ENCODE measurements at places on chromosomes 6 and 20.
A peak's percentile ranks its signal among the peaks of the same experiment; 100 is the strongest.

DNA sequence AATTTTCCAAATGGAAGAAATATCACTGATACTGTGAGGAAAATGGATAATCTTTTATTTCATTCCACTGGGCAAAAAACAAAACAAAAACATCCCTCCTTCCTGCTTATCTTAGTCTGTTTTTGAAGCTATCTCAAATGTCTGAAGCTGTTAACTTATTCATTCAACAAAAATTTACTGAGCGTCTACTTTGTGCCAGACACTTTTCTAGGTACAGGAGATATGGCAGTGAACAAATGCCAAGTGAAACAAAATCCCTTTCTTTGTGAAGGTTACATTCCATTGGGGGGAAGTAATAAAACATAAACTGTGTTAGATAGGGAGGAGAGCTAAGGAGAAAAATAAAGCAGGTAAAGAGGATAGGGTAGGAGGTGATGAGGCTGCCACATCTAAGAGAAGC is 47.5 kb downstream of the TNFRSF21 start:
- no peak for DNase-seq

- no peak for DNase-seq
Observed at GRCh38 chr20:10761232-10761631, 87.4 kb upstream of the JAG1 start.

DNA sequence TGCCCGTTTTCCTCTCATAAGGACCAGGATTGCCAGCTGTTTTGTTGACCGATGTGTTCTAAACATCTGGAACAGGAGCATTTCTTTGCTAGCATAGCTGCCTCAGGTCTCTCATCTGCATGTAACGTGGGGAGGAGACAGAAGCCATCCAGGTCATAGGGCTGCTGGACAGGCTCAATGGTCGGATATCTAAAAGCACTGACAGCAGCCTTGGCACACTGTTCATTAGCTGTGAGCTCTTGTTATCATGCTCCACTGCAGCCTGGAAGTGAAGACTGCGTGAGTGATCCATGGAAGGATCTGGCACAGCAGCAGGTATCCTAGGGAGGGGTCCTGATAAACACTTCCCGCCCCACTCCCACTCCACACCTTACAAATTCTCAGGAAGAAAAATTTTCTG is 175.3 kb downstream of the LRFN2 start:
- no peak for DNase-seq

DNA sequence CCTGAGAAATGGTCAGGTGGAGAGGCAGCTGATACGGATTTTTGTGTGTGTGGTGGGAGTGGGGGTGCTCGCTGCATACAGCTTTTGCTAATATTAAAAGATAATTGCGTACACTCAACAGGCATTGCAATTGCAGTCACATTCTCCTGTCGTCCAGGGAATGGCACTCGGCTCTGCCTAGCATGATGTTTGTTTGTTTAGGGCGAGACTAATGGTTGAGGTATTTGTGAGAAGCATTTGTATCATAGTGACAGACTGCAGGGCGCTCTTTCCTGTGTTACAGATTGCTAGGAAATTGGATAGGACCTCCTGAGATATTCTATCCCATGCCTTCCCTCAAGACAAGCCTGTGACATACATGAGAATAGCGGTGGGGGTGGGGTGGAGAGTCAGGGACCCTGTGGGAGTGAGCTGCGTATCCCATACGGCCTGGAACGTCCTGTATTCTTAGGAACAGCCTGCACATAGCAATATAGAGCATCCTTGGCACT is 207.4 kb downstream of the SOX4 start:
- no peak for DNase-seq

- peak; percentile 86 for DNase-seq
Observed at GRCh38 chr6:17869010-17869752, 118.3 kb downstream of the KIF13A start.

- no peak for DNase-seq
Observed at GRCh38 chr6:85460154-85460920, 10.5 kb downstream of the NT5E start.

GRCh38 chr6:3803627-3804468 is 45.3 kb upstream of the FAM50B start:
- no peak for DNase-seq

- DNase-seq: no peak
Observed at GRCh38 chr20:13243826-13244376, 22.8 kb downstream of the ISM1 start.

DNA sequence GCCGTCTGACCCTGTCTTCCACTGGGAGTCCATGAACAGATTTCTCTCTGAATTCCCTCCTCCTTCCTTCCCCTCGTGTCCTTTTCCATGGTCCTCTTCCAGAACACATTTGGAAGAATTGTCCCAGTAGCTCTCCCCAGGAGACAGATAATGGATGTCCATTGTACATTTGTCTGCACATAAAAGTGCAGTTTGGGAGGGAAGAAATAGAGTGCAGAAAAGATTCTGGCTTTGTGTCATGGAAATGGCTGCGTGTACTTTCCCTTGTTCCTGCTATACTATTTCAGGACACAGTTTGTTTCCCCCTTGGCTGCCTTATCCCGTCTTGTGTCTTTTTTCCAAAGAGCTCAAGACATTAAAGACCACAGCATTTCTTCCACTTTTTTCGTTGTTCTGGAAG is 127.6 kb downstream of the SYNDIG1 start:
- DNase-seq: no peak

GRCh38 chr6:162165479-162165878 is 562.1 kb downstream of the PRKN start:
- DNase-seq: no peak

- no peak for DNase-seq
Observed at GRCh38 chr6:17418281-17419188, 25.1 kb downstream of the CAP2 start.

DNA sequence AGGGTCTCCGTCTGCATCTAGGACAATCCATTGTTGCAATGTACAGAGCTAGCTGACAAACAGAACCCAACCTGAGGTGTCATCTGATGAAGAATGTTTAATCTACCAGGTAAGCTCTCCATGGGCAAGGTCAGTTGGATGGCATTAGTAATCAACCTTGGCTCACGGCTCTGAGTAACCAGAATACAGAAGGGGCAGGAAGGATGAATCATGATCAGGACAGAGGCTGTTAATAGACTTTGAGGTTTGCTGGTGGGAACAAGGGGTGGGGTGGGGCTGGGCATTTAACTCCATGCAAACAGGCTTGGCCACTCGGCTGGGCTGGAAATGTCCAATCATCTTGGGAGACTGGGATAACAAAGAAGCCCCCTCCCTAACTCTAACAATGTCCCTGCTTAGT is 77.1 kb upstream of the MRPS10 start:
- DNase-seq: no peak

DNA sequence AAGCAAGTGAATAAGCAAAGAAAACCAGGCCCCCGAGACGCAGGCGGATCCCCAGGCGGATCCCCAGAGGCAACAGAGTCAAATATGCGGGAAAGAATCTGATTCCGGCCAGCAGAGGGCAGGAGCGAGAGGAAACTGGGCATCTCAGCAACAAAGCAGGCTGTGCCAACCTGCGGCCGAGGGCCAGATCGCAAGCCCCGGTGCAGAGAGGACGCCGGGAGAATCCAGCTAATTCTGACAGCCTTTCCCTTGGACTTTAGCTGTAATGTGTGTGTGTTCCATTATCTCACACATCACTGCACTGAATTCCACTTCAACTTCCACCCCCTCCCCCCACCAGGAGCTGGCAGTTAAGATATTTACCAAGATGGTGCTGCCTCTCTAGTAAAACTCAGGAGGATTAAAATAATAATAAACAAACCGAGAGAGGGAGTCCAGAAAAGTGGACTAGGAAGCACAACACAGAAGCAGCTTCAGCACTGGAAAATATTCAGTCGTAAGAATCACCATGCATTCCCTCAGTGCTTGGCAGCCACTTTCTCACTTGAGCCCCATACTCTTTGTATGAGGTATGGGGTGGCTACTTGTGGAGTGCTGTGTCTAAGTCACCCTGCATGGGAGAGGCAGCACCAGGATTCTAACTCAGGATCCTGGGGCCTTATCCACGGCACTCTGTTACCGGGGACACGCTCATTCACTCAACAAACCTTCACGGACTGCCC is 66.2 kb upstream of the SNX9 start:
- DNase-seq: peak; percentile 90

GRCh38 chr6:136763716-136764516 is 28.4 kb downstream of the MAP3K5 start:
- no peak for DNase-seq

DNA sequence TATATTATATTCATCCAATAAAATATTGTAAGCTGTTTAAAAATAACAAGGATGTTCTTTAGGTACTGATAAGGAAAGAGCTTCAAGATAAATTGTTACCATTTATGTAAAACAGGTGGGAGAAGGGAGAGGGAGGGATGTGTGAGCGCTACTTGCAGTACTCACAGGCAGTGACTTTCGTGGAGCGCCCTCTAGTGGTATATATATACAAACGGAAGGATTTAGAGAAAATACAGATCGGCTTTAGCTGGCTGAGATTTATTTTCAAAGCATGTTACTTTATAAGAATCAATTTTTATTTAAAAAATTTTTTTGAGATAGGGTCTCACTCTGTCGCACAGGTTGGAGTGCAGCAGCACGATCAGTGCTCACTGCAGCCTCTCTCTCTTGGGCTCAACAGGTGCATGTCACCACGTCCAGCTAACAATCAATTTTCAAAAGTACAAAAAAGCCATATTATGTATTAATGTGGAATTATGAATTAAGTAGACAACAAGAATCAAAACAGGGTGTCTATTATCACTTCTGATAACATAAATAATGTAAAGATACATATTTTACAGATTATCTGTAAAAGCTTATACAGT is 3.3 kb upstream of the MOG start:
- DNase-seq: peak; percentile 92

GRCh38 chr6:132651062-132651461 is 7.9 kb downstream of the TAAR1 start:
- peak; percentile 11 for DNase-seq

DNA sequence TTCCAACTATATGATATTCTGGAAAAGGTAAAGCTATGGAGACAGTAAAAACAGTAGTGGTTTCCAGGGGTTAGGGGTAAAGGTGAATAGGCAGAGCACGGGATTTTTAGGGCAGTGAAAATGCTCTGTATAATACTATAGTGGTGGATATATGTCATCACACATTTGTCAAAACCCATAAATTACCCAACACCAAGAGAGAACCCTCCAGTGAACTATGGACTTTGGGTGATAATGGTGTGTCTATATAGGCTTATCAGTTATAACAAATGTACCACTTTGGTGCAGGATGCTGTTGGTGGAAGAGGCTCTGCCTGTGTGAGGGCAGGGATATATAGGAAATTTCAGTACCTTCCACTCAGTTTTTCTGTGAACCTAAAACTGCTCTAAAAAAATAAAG is 149.9 kb downstream of the GPX5 start:
- no peak for DNase-seq

DNA sequence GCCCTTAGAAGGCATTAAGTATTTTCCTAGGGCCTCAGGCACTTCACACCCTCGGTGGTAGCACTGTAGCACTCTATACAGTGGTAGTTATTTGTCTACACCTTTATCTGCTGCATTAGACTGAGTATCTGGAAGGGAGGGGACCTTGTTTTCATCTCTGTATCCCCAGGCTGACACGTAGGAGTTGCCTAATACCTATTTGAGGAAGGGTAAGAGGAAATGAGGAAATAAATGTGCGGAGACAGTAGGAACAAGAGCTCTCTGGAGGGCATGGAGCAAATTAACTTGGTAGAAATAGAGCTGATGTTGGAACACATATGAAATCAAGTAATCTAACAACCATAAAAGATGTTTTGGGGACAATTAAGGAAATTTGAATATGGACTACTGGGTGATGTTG is 3.9 kb downstream of the CNPY3 start:
- DNase-seq: peak; percentile 18

DNA sequence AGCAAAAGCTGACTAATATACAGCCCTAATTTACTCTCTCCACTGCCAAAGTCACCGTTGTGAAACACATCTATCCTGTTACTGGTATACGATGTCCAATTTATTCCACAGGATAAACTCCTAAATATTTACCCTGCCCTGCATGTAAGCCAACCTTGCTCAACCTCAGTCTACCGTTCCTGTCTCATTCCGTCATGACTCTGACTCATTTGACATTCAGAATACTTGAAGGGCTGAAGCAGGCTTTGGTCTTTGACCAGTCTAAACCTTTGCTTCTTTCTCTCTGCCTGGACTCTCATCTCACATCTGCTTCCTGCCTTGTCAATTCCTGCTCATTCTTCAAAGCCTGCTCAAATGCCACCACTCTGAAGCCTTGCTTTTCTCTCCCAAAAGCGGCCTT is 157.5 kb downstream of the SCP2D1 start:
- no peak for DNase-seq

- peak; percentile 14 for DNase-seq
Observed at GRCh38 chr20:44038681-44039123, 124.0 kb downstream of the TOX2 start.

GRCh38 chr6:159973406-159973805 is 4.5 kb downstream of the IGF2R start:
- DNase-seq: no peak

GRCh38 chr6:108793516-108794251 is 54.5 kb upstream of the ARMC2 start:
- no peak for DNase-seq

DNA sequence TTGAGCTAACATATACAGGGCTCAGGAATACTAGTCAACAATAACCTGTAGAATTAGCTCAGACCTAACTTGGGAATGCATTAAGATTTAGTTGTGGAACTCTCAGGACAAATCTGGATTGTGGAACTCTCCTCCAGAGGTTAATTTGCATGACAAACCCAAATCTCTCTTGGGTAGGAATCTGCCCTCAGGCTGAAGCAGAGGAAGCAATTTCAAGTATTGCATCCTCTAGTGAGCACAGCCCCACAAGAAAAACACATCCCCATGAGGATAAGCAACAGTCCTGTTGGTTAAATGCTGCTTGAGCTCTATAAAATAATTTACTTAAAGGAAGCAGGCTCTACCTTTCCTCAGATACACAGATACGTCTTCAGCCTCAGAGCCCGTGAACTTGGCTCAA is 170.9 kb upstream of the STXBP5 start:
- DNase-seq: no peak

- DNase-seq: no peak
Observed at GRCh38 chr20:2086177-2086979, 15.2 kb upstream of the STK35 start.

DNA sequence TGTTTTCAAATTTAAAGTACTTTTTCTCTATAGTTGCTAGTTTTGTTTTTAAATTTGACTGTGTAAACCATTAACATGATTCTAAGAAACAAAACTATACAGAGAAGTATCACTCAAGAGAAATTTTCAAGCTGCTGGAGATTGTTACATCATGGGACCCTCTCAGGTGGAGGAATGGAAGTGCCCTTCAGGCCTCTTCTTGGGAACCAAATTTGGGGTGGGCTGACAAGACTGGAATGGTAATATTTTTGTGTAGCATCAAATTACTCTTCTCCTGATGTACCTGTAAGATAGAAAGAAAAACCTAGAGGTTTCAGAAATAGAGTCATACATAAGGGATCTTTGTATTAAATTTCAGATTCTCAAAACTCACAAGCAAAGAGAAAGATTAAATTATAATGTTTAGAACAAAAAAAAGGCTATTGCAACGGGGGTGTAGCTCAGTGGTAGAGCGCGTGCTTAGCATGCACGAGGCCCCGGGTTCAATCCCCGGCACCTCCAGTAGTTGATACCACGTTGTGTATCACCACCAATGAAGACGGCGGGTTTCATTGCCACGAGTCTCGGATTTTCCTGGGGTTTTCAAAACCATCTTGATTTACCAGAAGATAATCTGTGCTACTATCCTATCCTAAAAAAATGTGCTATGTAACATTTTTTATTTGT is 193.7 kb downstream of the GPX5 start:
- no peak for DNase-seq

- no peak for DNase-seq
Observed at GRCh38 chr20:4084096-4084495, 68.7 kb upstream of the RNF24 start.

GRCh38 chr6:107867302-107867615 is 43.1 kb upstream of the SCML4 start:
- DNase-seq: no peak
